ENCODE measurements at places on chromosomes 12 and 14.

GRCh38 chr14:75493592-75494087 is 28.6 kb upstream of the BATF start:
- DNase-seq, result no peak

GRCh38 chr12:68264857-68265256 is 11.5 kb upstream of the IL22 start:
- peak; percentile 90 for DNase-seq

DNA sequence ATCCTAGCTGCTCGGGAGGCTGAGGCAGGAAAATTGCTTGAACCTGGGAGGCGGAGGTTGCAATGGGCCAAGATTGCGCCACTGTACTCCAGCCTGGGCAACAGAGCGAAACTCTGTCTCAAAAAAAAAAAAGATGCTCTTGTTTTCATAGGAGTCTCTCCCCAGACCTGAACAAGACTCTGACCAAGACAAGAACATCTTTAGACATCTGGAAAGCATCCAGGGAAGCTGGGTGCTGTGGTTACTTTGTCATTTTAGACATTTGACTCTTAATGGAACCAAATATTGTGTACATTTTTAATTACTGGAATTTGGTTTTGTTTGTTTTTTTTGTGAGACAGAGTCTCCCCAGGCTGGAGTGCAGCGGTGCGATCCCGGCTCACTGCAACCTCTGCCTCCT is 21.1 kb upstream of the ATF1 start:
- DNase-seq, result no peak

DNA sequence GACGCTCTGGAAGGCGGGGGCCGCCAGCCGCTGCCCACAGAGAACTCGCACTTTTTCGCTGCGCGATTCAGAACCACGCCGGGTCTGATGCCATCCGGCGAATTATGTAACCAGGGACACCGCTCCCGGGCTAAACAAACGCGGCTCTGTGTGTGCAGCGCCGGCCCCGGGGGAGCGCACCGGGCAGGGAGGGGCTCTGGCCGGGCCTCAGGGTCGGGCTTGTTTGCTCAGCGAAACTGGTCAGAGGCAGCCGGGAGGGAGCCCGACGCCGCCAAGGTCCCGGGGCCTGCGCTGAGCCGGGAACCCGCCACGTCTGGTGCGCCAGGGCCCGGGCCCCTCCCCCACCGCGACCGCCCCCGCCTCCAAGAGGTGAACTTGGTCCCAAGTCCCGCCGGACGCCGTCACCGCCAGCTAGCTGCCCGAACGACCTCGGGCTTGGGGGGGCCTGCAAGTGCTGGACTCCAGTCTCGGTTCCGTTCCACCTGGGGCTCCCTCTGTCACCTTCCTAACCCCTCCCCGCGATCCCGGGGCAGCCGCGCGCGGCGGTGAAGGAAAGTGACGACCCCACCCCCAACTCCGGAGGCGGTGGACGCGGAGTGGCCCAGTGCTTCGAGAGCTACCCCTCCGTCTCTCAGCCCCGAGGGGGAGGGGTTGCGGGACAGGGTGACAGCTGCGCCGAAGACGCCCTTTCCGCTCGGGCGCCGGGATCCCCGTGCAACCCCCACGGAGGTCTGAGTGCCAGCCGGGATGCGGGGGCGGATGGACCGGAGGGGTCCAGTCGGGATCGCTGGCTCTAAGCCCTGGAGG is 848 bp downstream of the CTDSP2 start:
- DNase-seq, result peak; percentile 35

DNA sequence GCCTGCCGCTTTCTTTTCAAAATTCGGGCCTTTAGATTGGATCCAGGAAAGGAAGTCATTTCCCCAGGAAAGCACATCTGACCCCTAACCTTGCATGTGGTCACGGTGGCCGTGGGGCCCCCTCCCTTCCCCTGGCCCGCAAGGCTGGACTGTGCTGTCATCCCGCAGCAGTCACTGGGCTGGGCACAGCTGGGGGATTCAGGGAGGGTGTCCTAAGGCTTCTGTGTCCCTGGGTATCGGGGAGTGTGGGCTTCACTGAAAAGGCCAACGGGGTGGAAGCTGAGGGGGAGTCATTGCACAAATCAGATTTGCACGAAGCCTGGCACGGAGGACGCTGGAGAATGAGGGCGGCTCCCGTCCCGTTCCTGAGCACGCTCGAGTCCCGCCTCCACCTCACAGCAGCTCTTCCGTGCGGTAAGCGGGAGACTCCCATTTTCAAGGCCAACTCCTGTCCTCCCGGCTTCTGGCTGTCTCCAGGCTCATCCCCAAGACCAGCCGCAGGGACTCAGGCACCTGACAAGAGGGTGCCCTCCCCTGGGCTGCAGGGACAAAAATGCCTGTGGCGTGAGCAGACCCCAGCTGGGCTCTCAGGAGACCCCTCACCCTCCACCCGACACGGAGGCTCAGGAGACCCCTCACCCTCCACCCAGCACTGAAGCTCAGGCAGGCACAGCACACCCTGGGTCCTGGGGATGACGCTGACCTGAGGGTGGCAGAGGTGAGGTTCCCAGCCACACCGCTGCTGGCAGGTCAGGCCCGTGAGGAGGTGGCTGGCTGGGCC is 9.6 kb downstream of the XRCC3 start:
- no peak for DNase-seq

DNA sequence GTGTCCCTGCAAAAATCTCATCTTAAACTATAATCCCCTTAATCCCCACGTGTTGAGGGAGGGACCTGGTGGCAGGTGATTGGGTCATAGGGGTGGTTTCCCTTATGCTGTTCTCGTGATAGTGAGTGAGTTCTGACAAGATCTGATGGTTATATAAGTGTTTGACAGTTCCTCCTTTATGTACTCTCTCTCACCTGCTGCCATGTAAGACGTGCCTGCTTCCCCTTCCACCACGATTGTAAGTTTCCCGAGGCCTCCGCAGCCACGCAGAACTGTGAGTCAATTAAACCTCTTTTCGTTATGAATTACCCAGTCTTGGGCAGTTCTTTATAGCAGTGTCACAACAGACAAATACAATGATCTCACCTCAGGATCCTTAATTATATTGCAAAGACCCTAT is 45.2 kb upstream of the MAP1LC3B2 start:
- no peak for DNase-seq

GRCh38 chr12:91877022-91877421 is 268.6 kb downstream of the BTG1 start:
- DNase-seq, result peak; percentile 35

- no peak for DNase-seq
Observed at GRCh38 chr12:123140676-123141614, 9.9 kb downstream of the PITPNM2 start.

DNA sequence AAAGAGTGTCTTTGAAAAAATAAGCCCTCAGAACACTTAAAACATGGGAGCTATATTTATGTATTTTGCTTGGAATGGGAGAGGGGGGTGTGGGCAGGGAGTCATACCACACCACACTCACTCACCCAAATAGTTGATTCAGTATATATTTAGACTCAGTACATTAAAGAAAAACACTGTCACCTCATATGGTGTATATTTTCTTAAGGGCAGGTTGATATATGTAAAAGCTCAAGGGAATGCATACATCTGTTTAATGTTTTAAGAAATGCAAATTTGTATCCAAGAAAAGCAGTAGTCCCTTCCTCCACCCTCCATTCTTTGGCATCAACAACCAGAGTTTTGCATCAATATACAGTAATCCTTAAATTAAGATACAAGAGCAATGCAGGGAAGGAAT is 1.4 kb downstream of the NFYB start:
- DNase-seq, result peak; percentile 32

GRCh38 chr12:44696542-44696941 is 179.6 kb downstream of the NELL2 start:
- DNase-seq, result peak; percentile 2

- DNase-seq, result no peak
Observed at GRCh38 chr12:113670742-113671141, 199.1 kb upstream of the LHX5 start.

DNA sequence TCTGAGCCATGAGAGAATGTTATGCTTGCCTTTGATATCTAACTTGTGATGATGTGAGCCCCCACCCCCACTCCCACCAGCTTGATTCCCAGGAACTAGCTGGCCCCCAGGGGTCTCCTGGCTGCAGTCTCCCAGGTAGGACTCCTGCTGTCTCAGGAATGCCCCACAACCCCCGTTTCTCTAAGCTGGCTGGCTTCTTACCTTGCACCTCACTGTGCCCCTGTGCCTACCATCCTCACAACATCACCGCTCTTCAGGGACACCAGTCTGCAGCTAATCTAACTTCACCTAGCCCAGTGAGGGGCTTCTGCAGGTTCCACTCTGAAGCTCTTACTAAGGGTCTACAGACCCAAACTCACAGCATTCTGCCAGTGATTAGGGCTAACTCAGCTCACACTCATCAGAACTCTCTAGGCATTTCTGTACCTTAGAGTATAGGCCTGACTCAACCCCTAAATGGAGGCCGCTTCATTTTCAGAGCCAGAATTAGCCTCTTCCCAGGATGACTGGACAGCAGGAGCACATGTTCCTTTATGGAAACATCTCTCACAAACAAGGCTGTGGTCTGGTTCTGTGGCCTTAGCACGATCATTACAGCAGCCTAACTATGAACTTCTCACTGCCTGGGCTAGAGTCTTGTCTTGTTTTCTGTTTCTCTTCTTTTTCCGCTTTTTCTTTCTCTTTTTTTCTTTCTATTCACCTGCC is 72.8 kb upstream of the IFNG-AS1 start:
- DNase-seq, result peak; percentile 14
